Pancreas (tissue), 10 donors: ENCODE measurements at places on chromosomes 6 and 20.

DNA sequence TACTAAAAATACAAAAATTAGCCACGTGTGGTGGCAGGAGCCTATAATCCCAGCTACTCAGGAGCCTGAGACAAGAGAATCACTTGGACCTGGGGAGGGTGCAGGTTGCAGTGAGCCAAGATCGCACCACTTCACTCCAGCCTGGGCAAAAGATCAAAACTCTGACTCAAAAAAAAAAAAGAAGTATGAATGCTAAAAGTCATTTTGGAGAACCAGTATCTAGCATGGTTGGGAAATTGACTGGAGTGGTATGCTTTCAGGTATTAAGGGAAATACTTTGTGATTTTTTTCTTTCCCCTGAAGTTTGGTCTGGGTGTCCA lies 30.1 kb downstream of the PCMT1 start:
- no peak for DNase-seq

- DNase-seq = no peak
These were observed 117.4 kb upstream of the PRDM1 start for GRCh38 chr6:105968603-105969333.

DNA sequence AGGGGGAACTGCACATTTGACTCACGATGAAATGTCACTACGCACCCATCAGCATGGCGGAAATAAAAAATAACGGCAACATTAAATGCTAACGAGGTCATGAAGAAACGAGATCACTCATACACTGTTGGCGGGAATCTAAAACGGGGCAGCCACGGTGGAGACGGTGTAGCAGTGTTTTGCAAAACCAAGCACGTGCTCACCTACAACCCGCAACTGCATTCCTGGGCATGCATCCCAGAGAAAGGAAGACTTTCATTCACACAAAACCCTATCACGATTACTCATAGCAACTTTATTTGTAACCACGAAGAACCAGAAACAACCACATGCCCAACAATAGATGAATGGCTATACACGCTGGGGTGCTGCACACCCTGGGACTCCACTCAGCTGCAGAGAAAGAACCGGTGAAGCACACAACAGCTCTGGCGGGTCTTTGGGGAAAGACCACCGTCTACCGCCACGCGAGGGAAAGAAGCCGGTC lies 77.0 kb downstream of the YTHDF1 start:
- DNase-seq = no peak

- no peak for DNase-seq
These were observed 5.7 kb upstream of the ZNF217 start for GRCh38 chr20:53599378-53599777.

GRCh38 chr6:73471686-73472290 lies 10.3 kb downstream of the MTO1 start:
- no peak for DNase-seq

- DNase-seq = no peak
These were observed 32.5 kb downstream of the VSTM2L start for GRCh38 chr20:37935435-37935834.

DNA sequence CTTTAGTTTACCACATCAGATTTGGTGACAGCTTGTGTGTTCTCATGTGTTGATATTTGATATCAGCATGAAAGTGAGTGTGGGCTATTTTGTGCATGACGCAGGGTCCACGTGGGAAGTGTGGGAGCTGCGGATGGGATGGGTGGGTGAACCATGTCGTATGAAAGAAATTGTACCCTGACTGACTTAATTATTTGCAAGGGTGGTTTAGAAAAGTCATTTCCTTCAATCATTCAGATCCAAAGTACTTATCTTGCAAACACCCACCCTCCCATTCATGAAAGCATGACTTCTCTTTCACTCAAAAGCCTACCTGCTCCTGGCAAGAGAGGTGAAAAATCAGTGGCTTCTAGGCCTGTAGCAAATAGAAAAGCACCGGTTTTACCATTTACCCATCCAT lies 91.8 kb upstream of the BACH2 start:
- DNase-seq = no peak
